SK-MEL-5 (cell line): ENCODE measurements at places on chromosomes 2 and 18.

GRCh38 chr2:172137943-172138342, 35.2 kb upstream of the DLX2 start:
- DNase-seq, result no peak

DNA sequence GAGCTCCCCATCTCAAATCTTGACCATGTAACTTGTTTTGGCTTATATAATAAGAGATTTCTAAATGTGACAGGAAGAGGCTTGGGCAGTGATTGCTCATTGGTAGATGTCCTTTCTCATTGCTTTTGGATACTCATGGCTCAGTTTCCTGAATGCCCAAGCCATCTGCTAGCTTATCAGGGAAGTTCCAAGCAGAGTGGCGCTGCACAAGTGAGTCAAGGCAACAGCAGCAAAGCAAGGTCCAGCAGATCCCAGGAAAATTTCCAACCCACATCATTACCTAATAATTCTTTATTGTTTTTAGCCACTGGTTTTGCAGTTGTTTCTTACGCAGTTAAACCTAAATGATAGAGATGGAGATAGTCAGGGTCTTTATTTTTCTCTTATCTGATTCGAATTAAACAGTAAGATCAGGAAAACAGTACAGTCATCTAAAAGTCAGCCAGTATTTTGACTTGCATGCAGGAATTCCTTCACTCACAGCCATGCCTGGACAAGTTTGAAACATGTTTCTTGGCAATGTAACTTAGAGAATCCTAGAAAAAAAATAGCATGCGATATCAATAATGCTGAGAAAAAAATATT, 349.7 kb upstream of the TMEFF2 start:
- DNase-seq, result no peak

DNA sequence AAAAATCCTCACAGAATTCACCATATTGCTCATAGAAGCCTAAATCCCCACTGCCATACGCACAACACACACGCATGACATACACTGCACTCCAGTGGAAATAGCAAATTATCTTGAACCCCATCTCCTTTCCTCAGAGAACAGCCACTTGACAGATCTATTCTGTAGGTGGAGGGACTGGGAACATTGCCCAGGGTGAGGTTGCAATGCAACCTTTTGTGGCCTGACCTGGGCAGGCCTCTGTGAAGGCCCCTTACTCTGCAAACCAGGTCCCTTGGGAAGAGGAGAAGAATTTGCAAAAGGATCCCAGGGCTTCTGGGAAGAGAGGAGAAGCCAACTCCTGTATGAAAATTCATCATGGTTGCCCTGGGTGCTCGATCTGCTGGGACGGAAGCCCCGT, 51.9 kb downstream of the SDC1 start:
- DNase-seq, result no peak

DNA sequence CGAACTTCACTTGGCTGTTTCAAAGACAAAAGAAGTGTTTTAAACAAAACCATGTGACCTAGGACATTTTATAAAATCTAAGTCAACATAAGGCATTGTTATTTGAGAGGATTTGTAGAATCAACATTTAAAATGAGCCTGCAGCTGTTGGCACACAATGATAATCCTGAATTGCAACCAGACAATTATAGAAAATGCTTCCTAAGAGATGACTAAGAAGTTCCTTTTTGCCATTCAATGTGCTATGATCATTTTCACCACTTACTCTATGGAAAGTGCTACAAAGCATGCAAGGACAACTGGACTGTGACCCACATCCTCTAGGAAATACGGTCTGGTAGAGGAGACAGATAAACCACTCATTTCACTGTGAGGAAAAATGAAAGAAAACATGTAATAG, 246.4 kb downstream of the CDH20 start:
- DNase-seq, result no peak

DNA sequence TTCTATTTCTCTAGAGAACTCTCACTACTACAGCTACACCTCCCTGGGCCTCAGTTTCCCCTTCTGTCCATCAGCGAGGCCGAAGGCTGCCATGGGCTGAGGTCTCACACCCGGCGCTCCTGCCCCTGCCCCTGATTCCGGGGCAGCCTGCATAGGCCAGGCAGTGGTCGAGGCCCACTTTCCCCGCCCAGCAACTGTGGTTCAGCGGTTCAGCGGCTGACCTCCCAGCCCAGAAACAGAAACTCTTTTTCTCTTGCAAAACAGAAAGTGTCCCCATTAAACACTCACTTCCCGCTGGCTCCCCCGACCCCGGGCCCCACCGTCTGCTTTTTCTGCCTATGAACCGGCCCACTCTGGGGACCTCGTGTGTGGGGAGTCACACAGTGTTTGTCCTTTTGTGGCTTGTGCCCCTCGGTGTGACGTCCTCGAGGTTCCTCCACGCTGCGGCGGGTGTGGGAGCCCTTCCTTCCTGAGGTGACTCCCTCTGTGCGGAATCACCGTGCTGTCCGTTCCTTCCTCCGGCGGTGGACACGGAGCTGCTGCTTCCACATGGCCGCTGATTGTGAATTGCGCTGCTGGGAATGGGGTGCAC, 16.0 kb downstream of the PDCD1 start:
- DNase-seq, result no peak

DNA sequence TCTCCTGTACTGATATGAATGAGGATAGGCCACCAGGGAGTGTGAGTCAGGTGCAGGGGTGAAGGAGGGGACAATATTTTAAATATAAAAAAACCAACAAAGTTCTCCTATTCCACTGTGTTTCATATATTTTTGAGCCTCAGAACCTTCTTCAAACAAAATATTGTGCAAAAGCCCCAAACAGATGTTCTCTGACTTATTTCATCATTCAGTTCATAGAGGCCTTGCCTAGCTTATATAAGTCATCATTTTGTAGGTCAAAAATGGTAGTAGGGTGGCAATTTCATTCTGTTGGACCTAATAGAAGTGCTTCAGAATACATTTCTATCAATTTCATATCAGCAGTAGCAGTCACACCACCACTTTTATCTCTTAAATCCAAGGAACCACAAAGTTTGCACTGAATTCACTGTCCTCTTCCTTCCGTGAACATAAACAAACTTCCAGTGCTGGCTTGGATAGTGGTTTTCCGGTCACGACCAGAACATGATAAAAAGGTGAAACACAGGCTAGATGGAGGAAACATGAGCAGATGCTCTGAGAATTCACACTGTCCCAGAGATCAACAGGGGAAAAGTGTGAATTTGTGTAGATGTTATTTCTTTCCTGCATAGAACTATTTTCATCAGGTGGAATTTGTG, 99.1 kb downstream of the EN1 start:
- no peak for DNase-seq

DNA sequence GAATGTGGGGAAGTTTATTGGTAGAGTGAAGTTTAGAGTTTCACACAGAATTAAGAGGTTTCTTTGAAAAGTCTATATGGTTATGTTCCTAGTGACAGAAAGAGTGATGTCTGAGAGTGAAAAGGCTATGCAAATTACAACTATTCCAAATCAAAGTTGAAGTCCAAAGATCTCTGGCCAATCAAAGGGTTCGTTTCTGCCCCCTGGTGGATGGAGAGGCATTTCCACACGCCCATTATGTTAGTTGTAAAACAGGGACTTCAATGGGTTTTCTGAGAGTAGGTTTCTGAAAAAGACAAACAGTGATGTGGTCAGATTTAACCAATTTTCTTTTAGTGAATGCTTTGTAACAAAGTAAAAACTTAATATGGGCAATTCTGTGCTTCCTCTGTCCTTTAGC, 441.5 kb upstream of the POU3F3 start:
- peak; percentile 65 for DNase-seq

GRCh38 chr2:3246406-3246805, 131.2 kb downstream of the EIPR1 start:
- DNase-seq, result no peak

- peak; percentile 53 for DNase-seq
Observed at GRCh38 chr2:65370387-65371073, 61.9 kb downstream of the SPRED2 start.

DNA sequence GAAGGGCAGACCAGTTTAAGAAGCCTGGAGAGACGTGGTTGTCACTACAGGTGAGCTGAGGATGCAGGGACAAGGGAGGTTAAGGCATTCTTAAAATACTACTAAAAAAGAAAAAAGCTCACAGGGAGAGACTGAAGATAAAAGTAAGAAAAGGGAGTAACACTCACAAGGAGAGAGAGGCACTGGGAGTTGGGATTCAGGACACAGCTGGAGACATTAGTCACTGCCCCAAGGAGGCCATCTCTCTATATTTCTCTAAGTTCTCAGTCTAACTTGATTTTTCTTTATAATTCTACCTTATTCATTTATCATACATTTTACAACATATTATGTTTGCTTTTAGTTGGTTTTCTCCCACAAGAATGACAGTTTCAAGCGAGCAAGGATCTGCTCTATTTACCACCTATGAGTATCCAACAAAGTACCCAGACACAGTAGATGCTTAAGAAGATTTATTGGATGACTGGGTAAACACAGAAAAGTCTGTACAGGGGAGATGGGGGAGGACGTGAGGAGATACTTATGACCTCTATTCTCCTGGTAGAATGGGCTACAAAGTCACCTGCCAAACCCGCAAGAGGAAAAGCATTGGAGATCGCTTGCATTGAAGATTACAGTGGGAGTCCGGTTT, 2.2 kb downstream of the SERPINE2 start:
- no peak for DNase-seq

- DNase-seq, result no peak
Observed at GRCh38 chr2:234130777-234131181, 80.3 kb downstream of the SPP2 start.

GRCh38 chr2:38515155-38516074, 87.3 kb downstream of the HNRNPLL start:
- peak; percentile 67 for DNase-seq

- DNase-seq, result no peak
Observed at GRCh38 chr2:16882706-16883105, 217.1 kb upstream of the CYRIA start.

- no peak for DNase-seq
Observed at GRCh38 chr2:63225964-63226686, 175.5 kb downstream of the OTX1 start.
